ENCODE measurements at places on chromosomes 7 and 10.

DNA sequence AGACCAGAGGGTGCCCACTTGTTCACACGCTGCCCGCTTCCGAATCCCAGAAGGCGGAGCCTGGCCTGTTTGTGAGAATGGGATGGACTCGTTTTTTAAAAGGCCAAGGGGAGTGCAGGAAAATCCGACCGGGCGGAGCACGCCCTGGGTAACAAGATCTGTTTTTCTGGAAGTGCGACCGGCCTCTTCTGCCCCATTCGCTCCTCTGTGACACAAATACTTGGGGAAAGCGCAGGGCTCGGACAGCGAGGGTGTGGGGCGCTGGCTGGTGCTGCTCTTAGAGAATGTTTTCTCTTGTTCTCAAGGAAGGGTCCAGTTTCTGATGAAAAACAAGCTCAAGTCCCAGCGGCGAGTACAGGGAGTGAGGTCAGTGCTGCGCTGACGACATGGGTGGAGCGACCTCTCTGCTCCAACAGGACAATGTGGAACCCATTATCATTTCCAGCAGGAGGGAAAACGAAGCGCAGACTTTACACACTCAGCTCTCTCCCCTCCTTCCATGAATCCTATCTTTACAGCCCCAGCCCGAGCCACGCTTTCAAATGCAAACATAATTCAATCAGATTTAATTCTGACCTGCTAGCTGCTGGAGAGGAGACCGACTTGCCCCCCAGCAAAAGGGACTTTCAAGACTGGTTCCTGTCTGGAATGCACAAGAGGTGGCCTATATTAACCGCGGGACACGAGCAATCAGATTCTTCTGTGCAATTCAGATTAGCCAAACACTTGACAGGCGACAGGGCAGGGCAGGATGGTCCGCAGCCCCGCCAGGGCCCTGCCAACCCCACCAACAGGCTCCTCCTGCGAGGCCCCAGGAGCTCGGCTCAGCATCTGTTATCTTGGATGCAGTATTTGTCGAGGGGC, 1.1 kb downstream of the RADIL start:
- DNase-seq: peak; percentile 30

- DNase-seq: peak; percentile 5
These were observed 17.6 kb upstream of the ELOVL3 start for GRCh38 chr10:102208311-102209035.

- DNase-seq: no peak
These were observed 15.4 kb upstream of the CLDN4 start for GRCh38 chr7:73815436-73815835.

DNA sequence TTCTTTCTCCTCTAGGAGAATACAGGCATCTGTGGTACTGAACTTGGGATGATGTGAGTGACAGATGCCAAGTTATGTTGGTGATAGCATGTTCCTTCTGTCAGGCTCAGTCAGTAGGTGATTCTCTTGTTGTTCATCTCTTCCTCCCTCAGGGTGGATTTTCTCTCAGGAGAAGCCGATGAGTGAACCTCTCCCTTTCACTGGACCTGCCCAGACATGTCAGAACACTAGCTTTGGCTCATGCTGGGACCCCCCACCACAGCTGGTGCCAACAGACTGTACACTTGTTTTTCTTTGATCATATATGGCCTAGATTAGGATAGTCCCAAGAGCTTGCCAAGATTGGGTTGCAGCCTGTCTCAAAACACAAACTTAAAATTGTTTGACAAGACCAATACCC, 129.4 kb downstream of the BMPER start:
- no peak for DNase-seq

GRCh38 chr7:132149436-132150304, 426.6 kb downstream of the PLXNA4 start:
- DNase-seq: no peak

DNA sequence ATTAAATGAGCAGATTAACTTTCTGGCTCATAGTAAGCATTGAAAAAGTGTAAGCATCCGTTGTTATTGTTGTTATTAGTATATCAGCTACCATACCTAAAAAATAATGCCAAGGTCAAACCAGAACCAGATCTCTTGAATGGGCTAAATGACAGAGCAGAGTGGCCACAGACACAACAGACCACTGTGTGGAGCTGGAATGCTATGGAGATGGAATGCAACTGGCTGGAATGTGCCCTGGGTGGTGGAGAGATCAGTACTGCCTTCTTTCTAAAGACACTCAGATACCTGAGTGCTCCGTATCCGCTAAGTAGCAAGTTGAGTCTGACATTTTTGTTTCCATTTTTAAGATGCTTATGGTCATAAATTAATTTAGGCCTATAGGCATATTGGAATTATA, 20.5 kb upstream of the DNAJB12 start:
- no peak for DNase-seq

GRCh38 chr7:148561099-148561498, 29.5 kb upstream of the C7orf33 start:
- no peak for DNase-seq

- DNase-seq: no peak
These were observed 20.9 kb downstream of the RAMP3 start for GRCh38 chr7:45178241-45179225.

DNA sequence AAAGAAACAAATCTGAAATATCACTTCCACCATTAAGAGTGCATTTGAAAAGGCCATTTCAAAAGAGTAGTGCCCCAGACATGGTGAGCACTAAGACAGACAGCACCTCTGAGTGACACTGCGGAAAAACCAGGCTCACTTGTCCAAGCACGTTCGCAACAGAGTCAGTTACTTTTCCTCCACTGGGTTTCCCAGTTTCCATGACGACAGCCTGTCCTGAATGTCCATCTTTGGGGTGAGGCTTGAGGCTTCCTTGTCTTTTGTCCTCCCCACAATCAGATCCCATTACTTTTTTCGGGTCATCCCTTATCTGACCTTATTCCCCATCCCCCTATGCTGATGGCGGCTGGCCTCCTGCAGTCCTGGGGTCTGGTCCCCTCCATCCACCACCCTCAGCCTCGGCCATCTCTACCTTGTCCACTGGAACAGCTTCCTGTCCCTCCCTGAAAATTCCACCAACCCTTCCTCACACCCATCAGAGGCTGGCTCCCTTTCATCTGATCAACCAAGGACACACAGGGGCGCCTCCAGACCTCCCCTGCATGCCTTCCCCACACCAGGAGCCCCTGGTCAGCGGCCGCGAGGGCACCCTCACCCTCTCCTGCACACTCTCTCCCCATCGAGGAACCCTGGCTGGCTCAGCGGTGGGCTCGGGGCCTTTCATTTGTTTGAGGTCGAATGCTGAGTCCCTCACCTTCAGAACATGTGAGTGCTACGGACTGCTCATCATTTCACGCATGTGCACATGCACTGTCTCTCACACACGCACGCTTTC, 363.6 kb downstream of the DNAJB6 start:
- no peak for DNase-seq

- DNase-seq: no peak
These were observed 14.1 kb upstream of the MKX start for GRCh38 chr10:27759483-27760272.

DNA sequence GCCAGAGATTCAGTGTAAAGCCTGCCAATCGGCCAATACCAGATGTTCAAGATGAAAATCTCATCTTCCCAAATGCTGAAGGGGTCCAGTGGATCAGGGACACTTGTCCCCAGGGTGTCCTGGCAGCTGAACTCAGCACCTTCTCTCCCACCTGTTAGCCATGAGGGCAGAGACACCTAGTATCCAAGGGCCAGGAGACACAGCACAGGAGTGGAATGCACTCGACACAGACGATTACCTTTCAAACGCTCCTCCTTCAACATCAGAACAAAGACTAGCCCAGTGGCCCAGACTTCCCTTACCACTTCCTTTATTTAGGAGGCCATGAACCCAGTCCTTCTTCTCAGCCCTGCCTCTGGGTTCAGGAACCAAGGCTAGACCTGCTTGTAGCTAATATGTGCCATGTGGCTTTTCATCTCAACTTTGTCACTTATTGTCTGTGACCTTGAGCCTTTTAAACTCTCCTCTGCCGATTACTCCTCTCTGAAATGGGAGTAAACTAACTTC, 180.3 kb upstream of the PLXNA4 start:
- DNase-seq: no peak

DNA sequence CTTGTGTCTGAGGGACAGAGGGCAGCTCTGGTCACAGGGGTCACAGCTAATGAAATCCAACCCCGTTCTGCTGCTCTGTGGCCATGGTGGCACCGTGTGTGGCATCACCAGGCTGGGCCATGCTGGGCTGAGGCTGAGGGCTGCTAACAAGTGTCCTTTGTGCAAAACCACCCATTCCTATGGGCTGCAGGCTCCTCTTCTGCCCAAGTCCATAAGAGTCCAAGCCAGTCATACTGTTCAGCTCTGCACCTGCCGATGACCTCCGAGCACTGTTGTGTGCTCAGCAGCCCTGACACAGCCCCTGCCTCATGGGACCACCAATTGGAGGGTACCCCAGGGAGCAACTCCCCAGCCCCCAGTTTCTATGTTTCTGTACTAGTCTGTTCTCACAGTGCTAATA, 133.1 kb downstream of the WDR11 start:
- no peak for DNase-seq

DNA sequence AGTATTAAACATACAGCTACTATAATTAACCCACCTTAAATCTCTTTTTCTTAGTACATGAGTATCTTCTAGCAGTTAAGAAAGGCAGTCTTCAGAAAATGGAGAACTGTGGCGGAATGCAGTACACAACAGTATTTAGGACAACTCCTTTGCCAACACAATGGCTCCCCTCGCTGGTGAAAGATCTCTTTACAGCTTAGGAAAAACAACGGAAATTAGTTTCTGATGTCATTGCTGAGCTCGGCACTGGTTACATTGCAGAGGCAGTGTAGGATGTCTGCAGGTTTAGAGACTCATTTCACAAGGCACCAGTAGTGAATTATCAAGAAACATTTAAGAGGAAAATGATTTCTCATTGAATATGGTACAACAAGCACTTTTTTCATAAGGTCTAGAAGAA, 43.4 kb downstream of the GLRX3 start:
- peak; percentile 3 for DNase-seq

DNA sequence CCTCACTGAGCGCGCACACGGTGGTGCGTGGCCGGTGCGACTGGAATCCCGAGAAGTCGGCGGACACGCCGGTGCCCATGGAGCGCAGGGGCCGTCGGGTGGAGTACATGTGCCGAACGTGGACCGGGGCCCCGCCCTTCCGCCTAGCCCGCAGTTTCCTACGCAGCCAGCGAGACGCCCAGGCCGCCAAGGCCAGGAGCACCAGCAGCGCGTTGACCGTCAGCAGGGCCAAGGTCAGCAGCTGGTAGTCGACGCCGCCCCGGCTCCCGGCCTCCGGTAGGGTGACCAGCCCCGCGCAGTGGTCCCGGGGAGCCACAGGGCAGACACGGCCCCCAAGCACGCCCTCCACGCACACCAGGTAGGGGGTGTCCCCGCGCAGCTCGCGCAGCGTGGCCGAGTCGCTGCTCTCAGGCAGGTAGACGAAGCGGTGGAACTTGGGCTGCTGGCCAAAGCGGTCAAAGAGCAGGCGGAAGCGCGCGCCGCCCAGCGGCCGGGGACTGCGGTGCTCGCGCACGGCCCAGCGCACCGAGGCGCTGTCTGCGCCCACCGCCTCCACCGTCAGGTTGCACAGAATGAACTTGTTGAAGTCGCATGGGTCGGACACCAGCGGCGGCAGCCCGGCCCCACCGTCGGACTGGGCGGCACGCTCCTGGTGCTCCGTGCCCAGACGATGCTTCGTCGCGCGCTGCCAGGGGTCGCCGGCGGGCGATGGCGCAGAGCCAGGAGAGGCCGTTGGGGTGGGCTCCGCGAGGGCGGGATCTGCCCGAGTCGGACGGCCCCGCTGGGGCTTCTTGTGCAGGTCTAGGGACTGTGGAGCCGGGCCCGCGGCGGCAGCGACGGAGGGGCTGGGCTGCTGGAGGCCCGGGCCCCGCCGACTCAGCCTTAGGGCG, 2.2 kb downstream of the TRIL start:
- peak; percentile 77 for DNase-seq

DNA sequence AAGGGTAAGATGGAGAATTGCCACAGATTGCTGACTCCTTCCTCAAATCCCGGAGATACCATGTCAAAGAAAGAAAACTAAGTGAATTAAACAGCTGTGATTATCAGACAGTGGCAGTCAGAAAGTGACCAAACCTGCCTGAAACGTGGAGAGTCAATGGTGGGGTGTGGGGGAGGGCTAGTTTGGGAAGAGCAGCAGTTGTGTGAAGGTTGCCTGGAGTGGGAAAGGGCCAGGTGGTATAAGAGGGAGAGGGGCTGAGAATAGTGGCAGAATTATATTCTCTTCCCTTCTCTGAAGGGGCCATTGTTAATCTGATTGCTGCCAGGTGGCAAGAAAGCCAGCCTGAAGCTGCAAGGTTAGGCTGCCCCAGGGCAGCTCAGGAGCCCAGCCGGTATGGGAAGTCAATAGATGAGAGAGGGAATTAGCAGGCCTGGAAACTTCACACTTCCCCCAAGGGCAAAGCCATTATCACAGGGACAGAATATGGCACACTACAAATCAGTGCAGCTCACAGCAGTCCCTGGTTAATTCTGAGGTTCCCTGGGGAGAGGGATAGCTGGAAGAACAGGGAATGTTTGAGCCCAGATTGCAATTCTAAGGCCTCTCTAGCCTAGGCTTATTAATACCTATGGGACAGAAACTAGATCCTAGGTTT, 83.9 kb upstream of the ITGB1 start:
- peak; percentile 1 for DNase-seq

- no peak for DNase-seq
These were observed 25.8 kb downstream of the ESYT2 start for GRCh38 chr7:158803367-158803969.

DNA sequence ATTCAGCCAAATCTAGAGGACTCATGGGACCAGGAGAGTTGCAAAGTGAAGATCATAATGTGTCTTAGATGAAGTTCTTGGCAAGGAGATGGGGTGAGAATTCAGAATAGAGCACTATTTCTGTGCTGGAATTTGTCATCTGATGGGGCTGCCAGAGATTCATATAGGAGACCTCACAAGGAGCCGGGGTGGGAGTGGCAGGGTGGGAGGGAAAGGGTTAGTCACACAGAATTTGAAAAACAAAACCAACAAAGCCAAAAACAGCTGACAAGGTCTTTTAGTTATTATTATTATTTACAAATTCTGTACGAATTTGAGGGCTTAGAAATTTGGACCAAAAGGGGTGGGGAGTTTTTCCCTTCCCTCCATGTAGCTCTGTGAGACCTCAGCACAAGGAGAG, 1.7 kb downstream of the SLC13A1 start:
- DNase-seq: no peak

- no peak for DNase-seq
These were observed 123.3 kb downstream of the TRRAP start for GRCh38 chr7:99001482-99002147.

GRCh38 chr10:101694674-101695403, at the start of gene FBXW4:
FBXW4 (minus strand) TSS chr10:101695170; CDS start chr10:101695105, 65 bp downstream.
- peak; percentile 40 for DNase-seq

DNA sequence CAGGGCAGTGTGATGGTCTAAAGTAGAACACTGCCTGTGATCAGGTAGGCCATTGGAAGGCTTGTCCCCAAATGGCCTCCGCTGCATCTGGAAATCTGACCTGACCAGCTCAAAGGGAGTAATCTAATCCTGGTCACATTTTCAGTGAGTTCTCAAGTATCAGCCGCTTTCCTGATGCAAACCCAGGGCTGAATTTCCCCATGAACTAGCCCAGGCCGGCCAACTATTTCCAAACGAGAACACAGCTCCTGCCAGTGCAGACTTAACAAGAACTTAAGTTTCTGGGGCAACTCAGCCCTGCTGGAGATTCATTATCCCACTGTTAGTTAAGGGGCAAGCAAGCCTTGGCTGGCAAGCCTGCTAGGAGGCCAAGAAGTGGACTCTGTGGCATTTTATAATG, 59.6 kb upstream of the FAM180A start:
- DNase-seq: no peak

- peak; percentile 21 for DNase-seq
These were observed 77.0 kb upstream of the PHYHIPL start for GRCh38 chr10:59099481-59099880.

GRCh38 chr7:129771928-129772479, 160.5 kb downstream of the NRF1 start:
- DNase-seq: peak; percentile 19

Measured in NCI-H1092 treated with DMSO at 0.1 percent for 48 hours (cell line).